BJ (cell line): ENCODE measurements at places on chromosomes 3 and 15. TPM values are rescaled to one million over a fixed set of nuclear protein-coding genes. Genes with fewer than 3 reads are reported as not detected.

The DOCK3 gene
- 0.09 and 0.11 TPM in 2 replicates for polyA plus RNA-seq

- no peak for DNase-seq
Observed at GRCh38 chr3:28122227-28122626, 119.2 kb upstream of the CMC1 start.

- DNase-seq: no peak
Observed at GRCh38 chr15:54321426-54321825, 343.2 kb downstream of the UNC13C start.

- DNase-seq: no peak
Observed at GRCh38 chr15:57031605-57032004, 113.2 kb downstream of the TCF12 start.

- no peak for DNase-seq
Observed at GRCh38 chr3:25344670-25345069, 83.4 kb upstream of the RARB start.

- DNase-seq: no peak
Observed at GRCh38 chr3:113677737-113678136, 18.7 kb downstream of the USF3 start.

DNA sequence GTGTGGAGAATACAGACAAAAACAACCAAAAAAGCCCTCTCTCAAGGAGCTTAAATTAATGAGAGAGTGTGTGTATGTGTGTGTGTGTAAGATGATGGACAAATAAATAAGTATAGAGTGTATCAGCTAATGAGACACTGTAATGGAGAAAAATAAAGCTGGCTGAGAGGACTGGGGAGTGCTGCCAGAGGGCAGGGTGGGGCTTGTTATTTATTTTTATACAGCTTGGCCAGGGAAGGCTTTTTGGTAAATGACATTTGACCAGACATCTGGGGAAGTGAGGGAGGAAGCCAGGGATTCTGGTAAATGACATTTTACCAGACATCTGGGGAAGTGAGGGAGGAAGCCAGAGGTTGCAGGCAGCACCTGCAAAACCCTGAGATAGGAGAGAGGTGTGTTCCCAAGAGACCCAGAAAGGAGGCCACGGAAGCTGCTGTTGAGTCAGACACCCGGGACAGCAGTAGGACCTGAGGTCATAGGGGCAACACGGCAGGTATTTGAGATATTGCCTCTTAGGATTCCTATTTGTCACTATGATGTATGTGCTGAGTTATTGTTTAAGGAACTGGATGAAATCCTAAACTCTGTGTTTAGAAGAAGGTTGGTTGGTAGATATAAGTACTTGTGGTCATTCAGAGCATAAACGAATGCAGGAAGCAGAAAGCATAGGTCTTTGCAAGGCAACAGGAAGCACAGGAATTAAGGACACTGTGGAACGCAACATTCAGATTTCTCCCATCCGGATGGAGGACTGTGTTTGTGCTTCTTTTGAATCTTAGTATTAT is 2.7 kb downstream of the SV2B start:
- DNase-seq: no peak

DNA sequence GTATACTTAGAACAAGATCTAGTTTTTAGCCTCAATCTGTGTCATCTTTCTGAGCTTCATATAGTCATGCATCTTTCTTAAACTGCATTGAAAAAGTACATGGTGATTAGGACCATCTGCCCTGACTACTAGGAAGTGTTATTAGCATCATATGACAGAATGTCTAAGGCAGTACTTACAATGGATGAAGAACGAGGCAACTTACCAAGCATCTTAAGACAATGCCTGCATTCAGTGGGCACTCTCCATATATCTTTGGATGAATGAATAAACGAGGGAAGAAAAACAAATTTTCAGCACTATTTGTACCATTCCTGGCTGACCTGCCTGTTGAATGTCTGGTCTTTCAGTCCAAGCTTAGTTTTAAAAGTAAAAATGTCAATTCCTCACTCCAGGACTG is 185.4 kb upstream of the EPHA3 start:
- DNase-seq: no peak

The SMCO1 gene
- not detected in 2 replicates for polyA plus RNA-seq

DNA sequence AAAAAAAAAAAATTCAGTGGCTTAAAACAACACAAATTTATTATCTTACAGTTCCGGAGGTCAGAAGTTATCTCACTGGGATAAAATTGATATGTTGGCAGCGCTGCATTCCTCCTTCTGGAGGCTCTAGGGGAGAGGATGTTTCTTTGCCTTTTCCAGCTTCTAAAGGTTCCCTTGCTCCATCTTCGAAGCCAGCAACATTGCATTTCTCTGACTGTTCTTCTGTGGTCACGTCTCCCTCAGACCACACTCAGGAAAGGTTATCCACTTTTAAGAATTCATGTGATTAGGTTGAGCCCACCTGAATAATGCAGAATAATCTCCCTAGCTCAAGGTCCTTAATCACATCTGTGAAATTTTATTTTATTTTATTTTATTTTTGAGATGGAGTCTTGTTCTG is 23.4 kb upstream of the ACAP2 start:
- no peak for DNase-seq

- peak; percentile 48 for DNase-seq
Observed at GRCh38 chr3:162217647-162218046, 721.0 kb downstream of the OTOL1 start.

GRCh38 chr3:878746-879145 is 214.1 kb upstream of the CNTN6 start:
- DNase-seq: no peak

- DNase-seq: no peak
Observed at GRCh38 chr15:70246623-70247220, 149.0 kb upstream of the TLE3 start.

- no peak for DNase-seq
Observed at GRCh38 chr15:77632534-77633133, at the start of gene LINGO1. Gene LINGO1, minus strand, starts transcription at chr15:77632912. Its CDS starts 597 bp downstream, at chr15:77632315.

GRCh38 chr3:134601539-134602439 is 49.0 kb downstream of the KY start:
- DNase-seq: no peak

- DNase-seq: peak; percentile 82
Observed at GRCh38 chr3:197031315-197032285, 2.0 kb upstream of the MELTF start.

DNA sequence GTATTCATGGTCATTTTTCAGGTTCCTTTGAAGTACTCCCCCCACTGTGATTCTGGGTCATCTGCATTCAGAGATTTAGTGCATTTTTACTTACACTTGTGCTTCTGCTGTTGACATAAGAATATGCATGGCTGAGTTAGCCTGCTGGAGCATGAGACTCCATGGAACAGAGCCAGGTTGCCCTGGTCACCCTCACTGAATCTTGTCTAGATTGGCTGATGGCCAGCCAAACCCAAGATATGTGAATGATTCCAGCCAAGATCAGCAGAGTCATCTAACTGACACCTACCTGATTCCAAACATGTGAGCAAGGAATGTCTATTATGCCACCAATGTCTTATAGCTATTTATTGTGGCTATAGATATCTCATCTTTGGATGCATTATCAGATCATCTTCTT is 25.1 kb downstream of the DTWD1 start:
- no peak for DNase-seq

- DNase-seq: no peak
Observed at GRCh38 chr3:187919048-187919447, 173.8 kb upstream of the BCL6 start.

- no peak for DNase-seq
Observed at GRCh38 chr15:66570842-66571478, 5.2 kb upstream of the LCTL start.

The RPLP1 gene
- 1,124 and 1,191 TPM in 2 replicates for polyA plus RNA-seq

GRCh38 chr15:84599906-84600305 is 903 bp upstream of the ZSCAN2 start:
- DNase-seq: no peak

- peak; percentile 53 for DNase-seq
Observed at GRCh38 chr3:100103558-100104441, 10.5 kb downstream of the FILIP1L start.

The HIGD1A gene
- polyA plus RNA-seq: 51.1 and 144 TPM in 2 replicates

DNA sequence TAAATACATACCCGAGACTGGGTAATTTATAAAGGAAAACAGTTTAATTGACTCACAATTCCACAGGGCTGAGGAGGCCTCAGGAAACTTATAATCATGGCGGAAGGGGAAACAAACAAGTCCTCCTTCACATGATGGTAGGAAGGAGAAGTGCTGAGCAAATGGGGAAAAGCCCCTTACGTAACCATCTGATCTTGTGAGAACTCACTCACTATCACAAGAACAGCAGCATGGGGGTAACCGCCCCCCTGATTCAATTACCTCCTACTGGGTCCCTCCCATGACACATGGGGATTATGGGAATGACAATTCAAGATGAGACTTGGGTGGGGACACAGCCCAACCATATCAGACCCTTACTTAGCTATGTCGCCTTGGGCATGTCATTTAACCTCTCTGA is 27.7 kb downstream of the SCG3 start:
- DNase-seq: no peak

The CADM2 gene
- polyA plus RNA-seq: not detected in 2 replicates

DNA sequence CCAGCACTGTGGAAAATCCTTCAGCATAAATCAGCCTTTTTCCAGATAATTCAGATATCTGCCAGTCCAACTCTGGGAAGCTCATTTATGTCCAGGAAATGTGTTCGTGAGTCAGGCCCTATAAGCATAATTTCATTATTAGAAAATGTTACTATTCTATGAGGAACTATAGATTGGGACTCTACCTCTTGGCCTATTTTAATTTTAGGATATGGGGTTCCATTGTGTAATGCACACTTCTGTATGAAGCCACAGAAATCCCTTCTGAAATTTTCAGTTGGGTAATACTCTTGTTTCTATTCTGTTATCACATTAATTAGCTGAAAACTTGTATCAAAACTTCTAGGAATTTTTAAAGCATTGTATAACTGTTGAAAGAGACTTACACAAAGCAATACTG is 43.9 kb upstream of the IL12A start:
- no peak for DNase-seq

- no peak for DNase-seq
Observed at GRCh38 chr3:2166552-2166951, 67.9 kb downstream of the CNTN4 start.

The SUSD5 gene
- 1.4 and 2.5 TPM in 2 replicates for polyA plus RNA-seq

GRCh38 chr3:186506857-186507256 is 37.3 kb downstream of the CRYGS start:
- DNase-seq: no peak

The ACAA1 gene
- polyA plus RNA-seq: 54.7 and 81.8 TPM in 2 replicates

The GABRB3 gene
- 2.3 and 2.6 TPM in 2 replicates for polyA plus RNA-seq

DNA sequence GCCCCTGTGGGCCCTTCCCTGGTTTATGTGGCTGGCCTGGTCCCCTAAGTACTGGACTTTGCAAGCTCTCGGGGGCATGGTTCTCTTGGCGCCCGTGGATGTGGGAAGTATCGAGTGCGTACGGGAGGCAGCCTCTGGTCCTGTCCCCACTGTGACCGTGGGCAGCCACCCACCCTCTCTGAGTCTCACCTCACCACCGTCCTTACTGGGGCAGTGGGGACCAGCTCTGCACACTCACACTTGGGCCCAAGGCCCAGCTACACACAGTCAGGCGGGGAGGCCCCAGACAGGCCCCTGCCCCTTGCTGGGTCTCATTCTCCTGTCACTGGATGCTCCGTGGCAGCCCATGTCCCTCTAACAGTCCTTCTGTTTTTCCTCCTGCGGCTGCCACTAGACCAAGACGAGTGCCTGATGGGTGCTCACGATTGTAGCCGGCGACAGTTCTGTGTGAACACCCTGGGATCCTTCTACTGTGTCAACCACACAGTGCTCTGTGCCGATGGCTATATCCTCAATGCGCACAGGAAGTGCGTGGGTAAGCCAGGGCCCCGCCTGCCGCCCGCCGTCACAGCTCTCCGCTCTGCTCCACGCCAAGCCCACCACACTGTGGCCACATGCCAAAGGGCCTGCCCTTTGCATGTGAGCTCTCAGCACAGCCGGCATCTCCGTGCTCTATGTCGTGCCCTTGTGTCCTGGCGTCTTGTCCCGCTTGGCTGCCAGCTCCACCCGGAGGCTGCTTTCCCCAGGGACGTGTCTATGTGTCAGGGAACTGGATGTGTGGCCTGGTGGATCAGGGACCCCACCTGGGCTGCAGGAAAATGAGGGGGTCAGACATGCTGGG is 72.7 kb downstream of the FBLN2 start:
- DNase-seq: no peak

DNA sequence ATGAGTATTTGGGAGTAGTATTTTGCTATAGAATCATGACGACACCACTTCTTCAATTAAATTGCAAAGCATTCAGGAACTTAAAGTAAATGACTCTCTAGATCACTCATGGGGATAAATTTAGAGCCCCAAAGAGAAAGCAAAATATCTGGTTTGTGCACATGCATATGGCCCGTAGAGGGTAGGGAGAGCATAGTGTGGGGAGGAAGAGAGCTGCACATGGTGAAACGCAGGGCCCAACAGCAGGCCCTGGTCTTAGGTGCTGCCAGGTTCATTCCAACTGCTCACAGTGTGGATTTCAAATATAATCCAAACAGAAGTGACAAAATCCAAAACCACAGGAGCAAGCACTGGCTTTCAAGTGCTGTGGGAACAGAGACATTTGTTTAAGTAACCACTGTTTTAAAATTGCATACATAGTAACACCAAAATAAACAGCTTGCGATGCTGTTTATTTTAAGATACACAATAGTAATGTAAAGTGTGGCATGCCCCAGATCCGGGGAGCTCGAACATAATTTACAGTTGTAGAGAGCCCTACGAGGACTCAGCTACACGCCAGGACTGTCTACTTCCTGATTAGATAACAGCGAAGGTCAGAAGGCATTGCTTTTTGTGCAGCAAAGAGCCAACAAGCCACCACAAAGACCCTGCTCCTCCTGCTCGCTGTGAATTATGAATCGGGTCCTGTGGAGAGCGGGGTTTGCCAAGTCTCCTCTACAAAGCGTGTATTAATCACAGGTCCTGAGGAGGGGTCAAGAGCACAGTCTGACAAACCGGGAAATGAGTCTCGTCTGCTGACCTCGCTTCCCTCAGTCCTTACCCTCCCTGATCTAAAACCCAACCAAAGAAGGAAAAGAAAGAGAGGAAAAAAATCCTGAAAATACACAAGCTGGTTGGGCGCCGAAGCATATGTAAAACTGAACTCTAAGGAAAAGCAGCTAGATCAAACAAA is 80.6 kb downstream of the MEIS2 start:
- DNase-seq: no peak
